ENCODE measurements at places on chromosomes 5 and 9.

- peak; percentile 79 for DNase-seq
Observed at GRCh38 chr5:180802325-180803180, at the start of gene MGAT1. Gene MGAT1, minus strand, starts transcription at chr5:180802806. Its CDS starts 9,835 bp downstream, at chr5:180792971.

GRCh38 chr9:86687788-86688187, 259.5 kb downstream of the GAS1 start:
- DNase-seq = no peak

DNA sequence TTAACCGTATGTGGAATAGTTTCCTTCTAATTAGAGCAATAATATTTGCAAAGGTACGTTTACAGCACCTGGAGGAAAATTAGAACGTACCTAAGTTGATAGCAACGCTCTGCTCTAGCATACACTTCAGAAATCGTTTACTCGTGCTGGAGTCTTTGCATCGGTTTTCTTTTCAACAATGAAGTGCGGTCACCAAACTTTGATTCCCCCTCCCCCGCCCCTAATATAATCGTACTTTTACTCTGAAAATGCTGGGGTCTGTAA, 506 bp downstream of the ADAMTS19 start:
- DNase-seq = no peak

- peak; percentile 59 for DNase-seq
Observed at GRCh38 chr9:2620919-2621721, 467 bp upstream of the VLDLR start.

GRCh38 chr5:95600557-95600956, 19.3 kb upstream of the GPR150 start:
- no peak for DNase-seq

- DNase-seq = no peak
Observed at GRCh38 chr5:96337048-96337781, 95.8 kb downstream of the PCSK1 start.

DNA sequence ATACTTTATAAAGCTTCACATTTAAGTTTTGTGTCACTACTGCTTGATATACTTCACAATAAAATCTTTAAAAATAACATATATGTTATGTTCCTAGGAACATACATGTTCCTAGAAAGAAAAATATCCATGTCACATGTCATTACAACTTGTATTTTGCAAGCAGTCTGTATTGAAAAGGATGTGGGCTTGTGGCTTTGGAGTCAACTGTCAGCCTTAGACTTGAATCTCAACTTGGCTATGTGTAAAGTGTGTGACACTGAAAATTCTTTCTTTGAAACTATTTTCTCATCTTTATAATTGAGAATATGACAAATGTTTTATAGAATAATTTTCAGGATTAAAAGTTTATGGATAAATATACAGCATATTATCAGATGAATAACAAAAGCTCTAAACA, 273.1 kb downstream of the KIAA0825 start:
- DNase-seq = no peak

All from neuronal stem cell (in vitro differentiated cells).